ENCODE measurements at places on chromosomes 7 and 10.

DNA sequence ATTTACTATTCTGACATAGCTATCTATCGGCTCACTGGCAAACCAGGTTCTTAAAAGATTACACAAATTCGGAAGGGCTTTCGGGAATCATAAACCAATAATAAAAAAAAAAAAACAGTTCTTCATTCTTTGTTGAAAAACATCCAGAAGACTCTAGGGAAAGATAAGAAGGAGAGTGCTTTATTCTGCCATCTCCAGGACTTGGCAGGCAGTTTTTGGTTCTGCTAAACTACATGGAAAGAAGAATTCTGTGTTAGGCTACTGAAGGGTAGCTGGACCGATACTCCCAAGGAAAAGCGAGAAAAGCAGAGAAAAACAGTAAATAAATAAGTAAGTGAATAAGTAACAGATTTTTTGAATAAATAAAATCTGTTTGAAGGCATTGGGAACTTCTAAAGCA is 423.5 kb upstream of the KLF6 start:
- DNase-seq = no peak

DNA sequence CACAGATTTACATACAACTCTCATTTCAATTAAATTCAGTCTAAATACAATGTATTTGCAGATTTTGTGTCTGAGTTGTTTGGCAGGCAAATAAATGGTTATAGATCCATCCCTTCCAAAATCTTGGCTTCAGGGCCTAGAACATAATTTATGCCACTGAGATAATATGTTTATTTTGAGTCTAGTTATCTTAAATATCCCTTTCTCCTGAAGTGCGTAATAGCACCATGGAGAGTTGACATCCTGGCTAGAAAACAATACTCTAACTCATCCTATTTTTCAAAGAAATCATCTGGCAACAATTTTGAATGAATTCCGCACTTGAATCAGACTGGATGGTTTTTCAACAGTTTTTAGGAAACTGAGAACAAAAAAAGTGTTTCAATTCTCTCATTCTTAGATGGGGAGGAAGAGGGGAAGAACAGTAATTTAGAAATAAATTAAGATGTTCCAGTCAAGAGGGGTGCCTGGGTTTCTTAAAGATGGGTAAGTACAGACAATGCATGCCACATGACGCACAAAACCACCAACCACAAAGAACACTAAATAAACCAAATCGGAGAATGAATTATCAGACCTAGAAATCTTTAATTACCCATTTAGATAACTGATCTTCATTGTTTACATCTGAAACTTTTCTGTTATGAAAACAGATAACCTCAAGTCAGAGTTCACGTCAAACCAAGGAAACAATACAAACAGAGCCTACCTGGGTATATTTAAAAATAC is 228.7 kb upstream of the PTN start:
- no peak for DNase-seq

DNA sequence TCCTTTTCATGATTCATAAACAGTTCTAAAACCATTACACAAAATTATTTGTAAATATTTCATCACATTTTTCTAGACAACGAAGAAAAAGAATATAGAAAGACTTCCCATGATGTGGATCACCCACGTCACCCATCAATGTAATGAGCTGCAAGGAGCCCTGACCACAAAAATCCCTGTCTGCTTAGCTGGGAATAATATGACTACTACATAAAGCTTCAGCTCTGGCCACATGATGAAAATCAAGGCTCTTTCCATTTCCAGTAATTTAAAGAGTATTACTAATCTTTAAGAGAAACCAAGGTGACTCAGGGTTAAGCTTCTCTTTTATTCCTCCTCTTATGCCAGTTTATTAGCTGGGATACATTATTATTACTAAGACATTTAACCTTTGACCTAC is 180.8 kb upstream of the CACNA2D1 start:
- no peak for DNase-seq

DNA sequence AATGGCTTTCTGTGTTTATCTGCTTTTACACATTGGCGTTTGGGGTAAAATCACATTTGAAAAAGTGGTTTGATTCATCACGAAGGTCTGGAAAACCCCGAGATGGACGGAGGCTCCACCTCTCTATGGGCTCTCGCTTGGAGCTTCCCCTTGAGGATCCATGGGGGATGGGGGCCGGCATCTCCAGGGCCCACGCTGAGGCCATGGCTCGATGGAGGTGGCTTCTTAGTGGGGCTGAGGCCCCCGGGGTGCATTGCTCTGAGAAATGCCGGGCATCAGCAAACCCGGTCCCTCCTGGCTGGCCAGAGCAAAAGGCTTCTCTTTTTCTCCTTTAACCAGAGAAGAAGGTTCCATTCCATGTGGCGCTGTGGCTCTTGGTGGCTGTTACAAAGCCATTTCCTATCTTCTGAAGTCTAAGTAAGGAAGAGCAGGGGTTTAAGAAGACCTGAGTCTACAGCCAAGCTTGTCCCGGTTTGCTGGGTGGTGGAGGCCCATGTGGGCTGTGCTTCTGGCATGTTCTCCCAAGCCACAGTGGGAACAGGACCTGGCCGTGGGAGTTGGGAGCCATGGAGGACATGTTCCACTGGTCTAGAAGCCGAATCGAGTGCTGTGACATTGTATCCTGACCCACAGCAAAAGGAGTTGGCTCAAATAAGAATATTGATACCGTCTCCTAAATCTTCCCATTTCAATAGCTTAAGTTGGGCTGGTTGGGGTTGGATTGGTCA is 243.5 kb upstream of the PITRM1 start:
- no peak for DNase-seq

DNA sequence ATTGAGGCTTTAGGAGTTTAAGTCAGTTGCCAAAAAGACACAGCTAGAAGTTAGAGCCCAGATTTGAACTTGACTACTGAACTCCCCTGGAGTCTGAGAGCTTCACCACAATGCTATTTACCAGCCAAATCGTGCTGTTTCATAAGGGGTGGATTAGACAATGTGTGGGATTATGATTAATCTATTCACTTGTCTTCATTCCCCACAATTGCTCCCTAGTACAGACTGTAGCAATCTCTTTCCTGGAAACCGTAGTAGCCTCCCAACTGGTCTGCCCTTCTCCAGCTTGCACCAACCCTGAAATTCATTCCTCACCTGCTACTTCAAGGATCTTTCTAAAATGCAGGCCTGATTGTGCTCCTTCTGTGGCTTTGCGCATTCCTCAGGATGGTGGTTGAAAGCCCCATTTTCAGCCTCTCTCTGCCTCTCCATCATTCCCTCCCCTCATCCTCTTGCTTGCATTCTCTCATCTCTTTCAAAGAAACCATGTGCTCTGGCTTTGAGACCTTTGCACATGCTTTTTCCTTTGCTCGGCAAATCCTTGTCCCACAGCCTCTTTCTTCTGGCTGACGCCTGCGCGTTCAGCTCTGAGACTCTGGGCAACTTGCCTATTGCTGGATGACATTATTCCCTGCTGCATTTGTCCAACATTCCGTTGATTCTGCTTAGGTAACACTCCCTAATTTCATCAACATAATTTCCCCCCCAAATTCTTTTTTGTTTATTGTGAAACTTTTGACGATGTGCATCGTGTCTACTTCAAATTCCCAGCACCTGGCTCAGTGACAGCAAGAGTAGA is 145.1 kb downstream of the ADRA2A start:
- no peak for DNase-seq

GRCh38 chr10:131703941-131704340 is 196.9 kb upstream of the PPP2R2D start:
- DNase-seq = no peak

GRCh38 chr10:11658801-11659368 is 47.4 kb upstream of the USP6NL start:
- DNase-seq = no peak

GRCh38 chr7:36604806-36605205 is 119.5 kb downstream of the AOAH start:
- no peak for DNase-seq

DNA sequence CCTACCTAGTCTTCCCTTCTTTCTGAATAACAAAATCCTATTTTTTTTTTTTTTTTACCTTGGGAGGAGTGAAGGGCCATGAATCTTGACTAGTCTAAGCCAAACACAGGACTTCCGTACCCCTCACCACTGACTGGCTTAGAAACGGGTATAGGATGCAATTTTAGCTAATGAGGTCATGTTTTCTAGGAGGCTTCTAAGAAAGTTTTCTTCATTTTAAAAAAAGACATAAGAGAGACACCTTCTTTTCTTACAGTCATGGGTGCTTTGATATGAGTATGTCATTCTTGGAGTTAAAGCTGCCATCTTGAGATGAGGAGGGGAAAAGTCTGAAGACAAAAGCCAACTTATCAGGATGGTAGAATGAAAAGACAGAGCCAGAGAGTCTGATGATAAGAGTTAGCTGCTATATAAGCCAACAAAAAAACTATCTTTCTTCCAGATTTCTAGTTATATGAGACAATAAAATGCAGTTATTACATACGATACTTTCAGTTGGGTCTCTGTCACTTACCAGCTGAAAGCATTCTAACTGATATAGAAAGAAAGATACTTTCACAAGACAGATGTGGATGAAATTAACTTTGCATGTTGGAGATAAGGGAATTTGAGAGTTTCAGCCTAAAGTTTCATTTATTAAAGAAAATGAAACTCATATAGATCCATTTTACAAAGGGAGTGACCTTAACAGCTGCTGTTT is 34.0 kb downstream of the ZNF438 start:
- no peak for DNase-seq

DNA sequence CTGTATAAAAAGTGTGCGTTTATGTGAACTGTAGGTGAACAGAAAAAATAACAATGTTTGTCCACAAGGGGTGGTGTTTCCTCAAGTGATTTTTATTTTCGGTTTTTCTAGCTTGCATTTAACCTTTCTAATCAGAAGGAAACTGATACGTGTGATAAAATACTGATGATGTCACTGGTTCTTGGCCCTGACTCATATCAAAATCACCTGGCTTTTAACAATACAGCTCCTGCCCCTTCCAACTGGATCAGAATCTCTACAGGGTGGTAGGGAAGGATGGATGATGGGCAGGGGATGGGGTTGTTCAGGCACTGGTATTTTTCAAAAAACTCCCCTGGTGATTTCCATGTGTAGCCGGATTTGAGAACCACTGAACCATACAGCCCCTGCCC is 10.9 kb downstream of the NPFFR1 start:
- no peak for DNase-seq

DNA sequence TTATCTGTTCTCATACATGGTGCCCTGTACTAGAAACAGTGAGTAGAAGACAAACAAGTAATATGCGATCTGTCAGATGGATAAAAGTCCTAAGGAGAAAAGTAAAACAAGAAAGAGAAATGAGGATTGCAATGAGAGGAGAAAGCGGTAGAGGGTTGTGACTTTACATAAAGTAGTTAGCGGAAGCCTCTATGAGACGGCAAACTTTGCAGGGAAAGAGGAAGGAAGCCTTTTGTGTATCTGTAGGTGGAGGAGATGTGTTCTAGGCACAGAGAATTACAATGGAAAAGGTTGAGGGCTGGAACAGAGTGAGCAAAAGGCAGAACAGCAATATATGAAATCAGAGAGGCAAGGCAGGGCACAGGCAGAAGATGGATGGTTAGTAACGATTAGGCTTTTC is 150.4 kb upstream of the SEMA3E start:
- DNase-seq = no peak

DNA sequence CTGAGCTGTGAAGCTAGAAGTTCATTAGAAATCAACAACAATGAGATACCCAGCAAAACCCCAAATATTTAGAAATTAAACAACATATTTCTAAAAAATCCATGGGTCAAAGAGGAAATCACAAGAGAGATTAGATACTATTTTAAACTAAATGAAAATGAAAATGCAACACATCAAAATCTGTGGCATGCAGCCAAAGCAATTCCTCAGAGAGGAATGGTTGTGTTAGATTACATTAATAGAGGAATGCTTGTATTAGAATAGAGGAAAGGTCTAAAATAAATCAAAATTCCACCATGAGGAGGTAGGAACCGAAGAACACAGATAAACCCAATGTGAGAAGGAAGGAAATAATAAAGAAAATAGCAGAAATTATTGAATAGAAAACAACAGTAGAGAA is 642.1 kb upstream of the GALNT17 start:
- DNase-seq = no peak

DNA sequence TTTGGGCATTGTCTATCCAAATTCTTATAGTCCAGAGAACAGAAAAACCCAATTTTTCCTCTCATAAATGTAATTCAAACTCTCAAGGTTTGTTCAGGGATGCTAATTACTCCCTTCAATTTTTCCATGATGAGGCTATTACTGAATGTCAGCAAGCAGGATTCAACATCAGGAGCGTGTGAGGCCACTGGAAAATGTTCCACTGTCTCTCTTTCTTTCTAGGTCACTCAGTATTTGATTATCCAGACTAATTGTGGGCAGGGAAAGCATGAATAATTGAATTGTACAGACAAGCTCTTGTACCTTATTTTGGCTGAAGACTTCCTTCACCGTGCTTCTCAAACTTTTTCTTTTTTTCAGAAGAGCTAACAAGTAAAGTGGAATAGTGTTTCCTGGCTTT is 30.7 kb downstream of the THNSL1 start:
- DNase-seq = no peak

DNA sequence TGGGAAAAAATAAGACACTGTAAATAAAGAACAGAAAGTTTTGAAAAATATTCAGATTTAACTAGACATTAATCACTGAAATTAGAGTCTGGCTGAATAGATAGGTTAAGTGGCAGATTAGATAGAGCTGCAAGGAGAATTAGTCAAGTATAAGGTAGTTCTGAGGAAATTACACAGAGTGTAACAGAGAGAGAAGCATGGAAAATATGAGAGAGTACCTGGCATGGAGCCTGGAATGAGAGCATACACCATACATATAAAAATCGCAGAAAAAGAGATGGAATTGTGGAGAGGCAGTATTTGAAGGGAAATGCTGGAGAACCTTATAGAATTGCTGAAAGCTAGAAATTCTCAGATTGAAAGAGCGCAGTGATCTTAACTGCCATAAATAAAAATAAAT is 46.9 kb downstream of the ZNRF2 start:
- no peak for DNase-seq

DNA sequence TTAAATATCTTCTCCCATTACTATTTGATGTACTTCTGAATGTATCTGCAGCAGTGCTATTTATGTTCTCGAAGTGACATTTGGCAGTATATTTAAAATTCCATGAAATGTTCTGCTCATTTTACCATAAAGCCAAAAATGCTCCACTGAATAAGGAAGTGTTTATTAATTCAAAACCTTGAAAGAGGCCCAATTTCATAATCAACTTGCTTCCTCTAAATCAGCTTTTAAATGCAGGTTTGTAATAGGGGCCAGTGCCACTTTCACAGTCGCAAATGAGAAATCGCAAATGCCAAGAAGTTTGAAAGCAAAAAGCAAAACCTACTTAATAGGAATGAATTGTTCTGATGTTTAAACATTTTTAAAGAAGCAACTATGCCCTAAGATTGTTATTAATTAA is 11.4 kb downstream of the NHLRC2 start:
- DNase-seq = no peak

DNA sequence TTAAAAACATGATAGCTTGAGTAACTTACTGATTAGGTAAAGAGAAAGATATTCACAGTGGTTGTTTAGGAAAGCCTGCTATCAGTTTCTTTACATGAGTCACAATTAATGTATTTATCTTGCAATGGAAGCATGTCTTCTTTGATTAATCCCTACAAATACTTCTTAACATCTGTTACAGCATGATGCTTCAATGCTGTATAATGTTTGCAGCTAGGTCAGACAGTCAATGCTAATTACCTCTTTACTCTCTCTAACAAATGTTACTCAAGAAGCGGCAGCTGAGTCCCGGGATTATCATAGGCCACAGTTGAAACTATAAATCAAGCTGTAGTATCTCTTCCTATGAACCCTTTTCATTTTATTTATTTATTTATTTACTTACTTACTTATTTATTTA is 33.2 kb downstream of the ACBD5 start:
- no peak for DNase-seq

Data from NCI-H2029 treated with DMSO at 0.1 percent for 48 hours (cell line).